ENCODE measurements at places on chromosomes 4 and X.
A peak's percentile ranks its signal among the peaks of the same experiment; 100 is the strongest.

DNA sequence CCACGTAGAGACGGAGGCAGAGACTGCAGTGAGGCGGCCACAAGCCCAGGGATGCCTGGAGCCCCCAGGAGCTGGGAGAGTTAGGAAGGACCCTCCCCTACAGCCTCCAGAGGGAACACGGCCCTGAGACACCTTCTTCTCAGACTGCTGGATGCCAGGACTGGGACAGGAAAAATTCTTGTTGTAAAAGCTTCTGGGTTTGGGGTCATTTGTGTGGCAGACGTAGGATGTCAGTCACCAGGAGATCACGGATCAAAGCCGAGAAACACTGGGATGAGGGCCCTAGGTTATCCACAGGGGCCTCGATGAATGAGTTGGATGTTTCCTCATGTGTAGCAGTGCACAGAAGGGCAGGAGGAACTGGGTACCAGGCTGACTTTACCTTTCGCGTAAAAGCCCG, 163.7 kb downstream of the SHOX start:
- DNase-seq = no peak

- no peak for DNase-seq
Observed at GRCh38 chr4:6876440-6876839, 33.2 kb upstream of the TBC1D14 start.

DNA sequence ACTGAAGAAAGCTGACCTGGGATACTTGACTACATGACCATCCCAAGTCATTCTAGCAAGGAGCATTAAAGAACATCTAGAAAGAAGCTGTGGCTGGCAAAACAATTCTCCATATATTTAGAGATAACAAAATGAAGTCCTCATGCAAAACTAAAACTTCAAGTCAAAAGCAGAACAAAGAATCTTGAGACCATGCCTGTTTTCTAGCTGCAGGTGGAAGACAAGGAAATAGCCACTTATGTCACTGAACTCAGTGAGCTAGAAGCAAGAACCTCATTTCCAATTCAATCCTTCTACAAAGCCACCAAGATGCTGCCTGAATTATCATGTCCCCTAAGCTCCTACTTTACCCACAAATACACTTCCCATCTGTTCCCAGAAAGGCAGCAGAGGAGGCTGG, 13.8 kb downstream of the USP46 start:
- no peak for DNase-seq

- DNase-seq = no peak
Observed at GRCh38 chr4:64903986-64904385, 494.7 kb upstream of the TECRL start.

DNA sequence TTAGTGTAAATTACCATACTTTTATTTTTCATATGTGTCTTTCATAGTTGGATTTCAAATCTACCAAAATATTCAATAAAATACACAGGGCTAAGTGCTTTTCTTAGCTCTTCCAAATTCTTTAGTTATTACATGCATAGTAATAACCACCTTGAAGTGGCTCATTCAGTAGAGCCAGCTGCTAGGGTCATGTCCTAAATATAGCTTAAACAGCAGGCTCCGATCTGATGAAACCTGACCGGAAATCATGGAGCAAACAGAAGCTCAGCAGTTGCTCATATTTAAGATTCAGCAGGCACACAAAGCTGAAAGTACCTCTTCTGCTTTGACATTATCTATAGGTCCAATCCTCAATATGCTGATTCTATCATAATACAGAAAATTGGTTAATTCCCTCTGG, 1470.4 kb downstream of the ADGRL3 start:
- DNase-seq = no peak

DNA sequence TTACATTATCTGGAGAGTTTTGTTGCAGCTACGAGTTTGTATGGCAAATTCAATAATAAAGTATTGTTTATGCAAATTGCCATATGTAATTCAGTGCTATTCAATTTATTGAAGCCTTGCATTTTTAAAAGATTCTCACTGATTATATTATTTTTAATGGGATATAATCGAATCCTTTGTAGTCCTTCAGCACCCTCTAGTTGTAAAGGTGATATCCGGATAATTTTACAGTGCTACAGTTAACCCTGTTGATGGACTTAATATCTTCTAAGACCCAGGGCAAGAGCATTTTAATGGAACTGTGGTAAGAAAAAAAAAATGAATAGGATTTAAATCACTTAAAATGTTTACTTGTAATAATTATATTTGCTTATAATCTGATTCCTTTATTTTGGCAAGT, 48.5 kb upstream of the GRIA2 start:
- peak; percentile 13 for DNase-seq

- DNase-seq = no peak
Observed at GRCh38 chrX:105759598-105759997, 62.7 kb upstream of the NRK start.

DNA sequence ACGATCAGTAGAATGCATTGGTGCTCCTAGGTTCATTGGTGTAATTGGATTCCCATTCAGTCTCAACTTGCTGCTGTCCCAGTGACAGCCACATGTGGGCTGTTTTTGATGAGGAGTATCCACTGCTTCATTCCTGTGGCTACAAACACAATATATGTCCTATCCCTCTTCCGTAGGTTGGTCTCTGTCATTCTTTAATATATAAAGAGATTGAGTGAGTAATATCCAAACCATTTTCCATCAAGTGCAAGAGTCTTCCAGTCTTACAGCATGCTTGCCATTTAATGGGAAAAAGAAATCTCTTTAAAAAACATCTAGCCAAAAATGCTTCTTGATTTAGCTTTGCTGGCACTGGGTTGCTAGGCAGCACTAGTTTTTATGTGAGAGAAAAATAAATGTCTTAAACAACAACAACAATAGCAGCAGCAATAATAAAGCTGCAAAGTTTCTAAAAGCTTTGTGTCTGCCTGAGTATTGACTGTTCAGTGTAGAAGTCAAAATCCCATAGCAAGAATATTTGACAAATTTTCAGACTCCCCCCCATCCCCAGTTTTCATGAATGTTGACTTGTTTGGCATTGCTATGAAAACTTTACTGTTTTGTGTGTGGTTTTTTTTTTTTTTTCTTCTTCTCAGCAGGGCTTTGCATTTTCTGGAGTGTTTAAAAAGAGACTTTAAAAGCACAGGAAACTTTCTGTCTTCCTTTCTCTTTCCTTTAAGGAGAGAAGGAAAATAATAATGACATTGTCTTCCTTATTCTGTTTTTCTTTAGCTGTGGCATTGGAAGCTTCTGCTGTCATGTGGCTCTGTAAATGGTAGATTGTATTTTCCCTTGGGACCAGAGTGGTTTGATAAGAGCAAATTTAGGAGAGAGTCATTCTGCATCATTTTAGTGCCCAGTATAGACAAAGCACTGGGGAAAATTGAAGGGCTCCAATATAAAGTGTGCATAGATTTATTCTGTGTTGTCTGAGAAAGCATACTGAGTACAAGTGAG, 244.3 kb downstream of the ARHGAP10 start:
- DNase-seq = no peak

GRCh38 chr4:11497972-11498371, 69.3 kb upstream of the HS3ST1 start:
- peak; percentile 30 for DNase-seq

DNA sequence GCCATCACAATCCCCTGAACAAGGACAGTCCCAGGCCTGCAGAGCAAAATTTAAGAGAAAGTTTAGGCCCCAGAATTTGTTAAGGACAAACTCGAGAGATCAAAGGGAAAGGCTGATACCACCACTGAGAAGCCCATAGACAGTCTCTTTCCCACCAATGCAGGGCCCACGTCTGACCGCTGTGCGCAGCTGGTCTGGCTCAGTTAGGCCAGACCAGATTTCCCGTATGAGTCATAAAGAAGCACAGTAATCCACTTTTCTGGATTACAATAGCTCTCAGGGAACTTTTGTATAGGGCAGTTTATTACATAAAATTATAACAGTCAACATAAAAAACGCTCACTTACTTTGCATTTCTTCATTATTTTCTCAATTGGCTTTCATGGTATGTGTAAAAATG, 259.5 kb downstream of the RCHY1 start:
- peak; percentile 1 for DNase-seq

DNA sequence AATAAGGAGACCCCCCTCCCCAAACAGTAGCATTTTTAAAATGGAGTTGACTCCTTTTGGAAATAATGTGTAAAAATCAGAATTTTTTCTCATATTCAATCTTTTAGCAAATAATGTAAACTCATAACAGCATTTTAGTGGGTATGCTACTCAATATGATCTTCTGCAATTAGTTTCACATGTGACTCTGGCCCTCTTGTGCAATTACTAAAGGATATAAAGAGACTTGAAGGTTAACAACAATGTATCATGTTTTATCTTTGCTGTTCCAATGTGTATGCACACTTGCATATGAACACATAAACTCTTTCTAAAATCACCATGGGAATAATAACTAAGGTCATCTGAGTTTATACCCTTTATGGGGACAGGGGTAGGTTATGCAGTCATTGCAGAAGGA, 39.9 kb upstream of the RXFP1 start:
- no peak for DNase-seq

DNA sequence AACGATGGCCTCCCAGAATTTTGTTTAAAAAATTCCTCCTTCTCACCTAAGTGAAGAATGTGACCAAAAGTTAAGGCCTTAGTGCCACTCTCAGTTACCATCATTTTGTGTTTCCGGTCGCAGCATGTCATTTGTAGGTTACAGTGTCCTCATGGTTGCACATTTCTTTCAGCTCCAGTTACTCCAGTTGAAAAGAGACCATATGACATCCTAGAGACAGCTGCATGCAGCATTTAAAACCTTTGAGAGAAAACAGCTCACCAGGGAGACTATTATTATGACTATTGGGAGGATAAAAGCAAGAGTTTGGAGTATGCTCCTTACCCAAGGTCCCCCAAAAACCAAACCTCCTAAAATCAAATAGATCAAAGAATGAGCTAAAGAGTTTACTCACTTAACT, 45.8 kb downstream of the MGARP start:
- DNase-seq = no peak

GRCh38 chr4:39036172-39036571, 4.0 kb upstream of the TMEM156 start:
- peak; percentile 44 for DNase-seq

- DNase-seq = no peak
Observed at GRCh38 chrX:154408659-154409221, 314 bp downstream of the DNASE1L1 start.

- peak; percentile 94 for DNase-seq
Observed at GRCh38 chr4:110854021-110854678, 231.3 kb upstream of the PITX2 start.

GRCh38 chrX:46791927-46792809, 33.2 kb upstream of the SLC9A7 start:
- DNase-seq = peak; percentile 97

- no peak for DNase-seq
Observed at GRCh38 chrX:37783305-37783704, 3.4 kb downstream of the CYBB start.

- DNase-seq = no peak
Observed at GRCh38 chrX:134444681-134445080, 15.3 kb upstream of the HPRT1 start.

GRCh38 chr4:131603705-131604104, 1545.4 kb upstream of the PCDH10 start:
- DNase-seq = no peak

- no peak for DNase-seq
Observed at GRCh38 chr4:7017446-7018048, 25.6 kb upstream of the TADA2B start.

DNA sequence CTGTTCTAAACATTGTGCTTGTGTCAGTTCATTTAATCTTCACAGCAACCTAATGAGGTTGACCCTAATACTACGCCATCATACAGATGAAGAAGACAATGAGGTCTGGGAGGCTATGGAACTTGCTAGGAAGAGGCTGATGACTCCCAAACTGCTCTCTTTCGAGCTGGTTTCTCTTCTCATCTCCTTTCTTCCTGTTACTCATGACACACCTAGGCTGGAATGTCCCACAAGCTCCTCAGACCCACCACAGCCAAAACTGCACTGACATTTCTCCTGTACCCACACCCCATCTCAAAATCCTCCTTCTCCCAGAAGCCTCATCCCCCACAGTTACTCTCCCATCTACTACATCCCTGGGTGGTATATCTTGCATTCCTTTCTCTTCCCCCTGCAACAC, 27.4 kb upstream of the PJA1 start:
- DNase-seq = peak; percentile 33

- no peak for DNase-seq
Observed at GRCh38 chr4:138320030-138320429, 77.9 kb upstream of the SLC7A11 start.

GRCh38 chr4:185896817-185897488, 85.0 kb upstream of the SORBS2 start:
- no peak for DNase-seq

GRCh38 chrX:29466456-29466855, 748.9 kb upstream of the MAGEB2 start:
- no peak for DNase-seq

DNA sequence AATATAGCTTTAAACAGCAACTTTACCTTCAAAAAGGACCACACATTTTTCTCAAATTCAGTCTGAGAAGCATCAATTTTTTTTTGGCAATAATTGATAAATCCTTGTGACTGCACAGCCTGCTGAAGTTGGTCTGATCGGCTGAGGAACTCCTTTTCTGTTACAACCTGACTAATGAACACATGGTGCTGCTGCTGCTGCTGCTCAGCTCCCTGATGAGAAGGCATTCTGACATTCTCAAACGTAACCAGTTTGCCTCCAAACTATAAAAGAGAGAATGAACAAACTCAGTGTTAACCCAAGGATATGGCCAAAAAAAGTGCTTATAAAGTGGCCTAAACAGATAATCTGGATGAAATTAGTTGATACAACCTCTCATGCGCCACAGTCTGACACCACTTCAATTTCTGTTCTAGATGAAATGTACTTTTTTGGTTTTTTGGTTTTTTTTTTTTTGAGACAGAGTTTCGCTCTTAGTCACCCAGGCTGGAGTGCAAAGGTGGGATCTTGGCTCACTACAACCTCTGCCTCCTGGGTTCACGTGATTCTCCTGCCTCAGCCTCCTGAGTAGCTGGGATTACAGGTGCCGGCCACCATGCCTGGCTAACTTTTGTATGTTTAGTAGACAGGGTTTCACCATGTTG, 26.5 kb downstream of the SEC31A start:
- DNase-seq = no peak

DNA sequence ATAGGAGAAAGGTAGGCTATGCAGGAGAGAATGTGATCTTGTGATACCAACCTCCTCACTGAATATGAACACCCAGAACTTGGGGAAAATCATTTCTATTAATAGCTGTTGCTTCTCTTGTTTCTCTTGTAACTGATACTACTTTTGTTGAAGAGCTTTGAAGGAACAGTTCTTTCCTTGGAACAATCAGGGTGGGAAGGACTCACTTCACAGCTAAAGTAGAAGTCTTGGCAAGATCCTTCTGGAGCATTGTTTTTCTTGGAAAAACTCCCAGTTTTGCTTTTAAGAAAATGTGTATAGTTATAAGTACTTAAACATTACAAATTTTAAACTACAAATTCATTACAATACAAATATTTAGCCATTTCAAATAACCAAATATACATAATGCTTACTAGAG, 19.1 kb upstream of the XK start:
- DNase-seq = no peak

DNA sequence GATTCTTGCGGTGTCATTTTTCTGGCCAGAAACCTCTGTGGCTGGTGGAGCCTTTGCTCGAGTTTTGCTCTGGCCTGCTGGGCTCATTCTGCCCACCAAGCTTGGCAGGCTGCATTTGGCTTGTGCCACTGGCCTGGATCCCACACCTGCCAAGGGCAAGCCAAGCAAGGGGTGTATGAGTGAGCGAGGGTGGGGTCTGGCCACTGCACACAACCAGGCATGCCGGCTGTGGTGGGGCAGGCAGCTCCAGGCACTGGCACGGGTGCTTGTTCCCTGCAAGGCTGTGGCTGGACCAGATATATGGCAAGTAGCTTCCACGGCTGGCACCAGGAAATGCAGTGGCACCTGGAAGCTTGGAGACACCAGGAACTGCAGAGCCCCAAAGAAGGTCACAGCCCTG, 68.6 kb upstream of the PPP3CA start:
- DNase-seq = no peak

Measured in M059J (cell line).